T-helper 17 cell (primary cell): ENCODE measurements at places on chromosomes 3 and 15. TPM values are rescaled to one million over a fixed set of nuclear protein-coding genes. Genes with fewer than 3 reads are reported as not detected.
A peak's percentile ranks its signal among the peaks of the same experiment; 100 is the strongest.

The GOLGA8R gene
- 2.2 TPM for total RNA-seq

DNA sequence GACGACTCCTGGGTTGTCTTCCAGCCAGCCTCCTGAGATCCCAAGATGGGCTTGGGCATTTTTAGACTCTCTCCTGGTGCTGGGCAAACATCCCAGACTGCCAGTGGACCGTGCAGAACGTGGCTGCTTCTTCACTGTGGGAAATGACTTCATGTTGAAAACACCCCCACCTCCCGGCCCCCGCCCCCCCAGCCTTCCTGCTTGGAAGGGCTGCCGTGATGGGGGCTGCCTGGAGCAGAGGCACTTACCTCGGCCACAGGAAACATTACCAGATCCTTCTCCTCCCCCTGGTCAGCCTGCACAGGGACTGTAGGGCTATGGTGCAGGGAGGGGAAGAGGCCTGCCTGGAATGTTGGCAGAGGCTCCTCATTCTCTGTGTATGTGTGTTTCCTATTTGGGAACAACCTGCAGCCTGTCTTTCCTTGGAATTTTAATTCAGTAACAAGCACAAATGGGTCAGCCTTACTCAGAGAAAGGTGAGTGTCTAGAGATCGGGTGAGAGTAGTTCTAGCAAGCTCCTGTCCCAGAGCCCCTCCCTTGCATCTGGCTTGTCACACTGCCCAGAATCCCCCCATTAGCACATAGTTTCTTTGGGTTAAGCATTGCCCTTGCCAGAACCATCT, 90.8 kb downstream of the ANP32A start:
- H3K27me3 ChIP-seq = peaks cover 6% of the 10 kb centered on the region
- H3K4me3 ChIP-seq = no peak overlapping the region
- no peaks in the 10 kb centered on the region for H3K36me3 ChIP-seq
- DNase-seq = no peak

- peaks cover 65% of the 10 kb centered on the region for H3K4me1 ChIP-seq
- no peaks in the 10 kb centered on the region for H3K27me3 ChIP-seq
- DNase-seq = no peak
- peak overlapping the region; percentile 84 for H3K4me3 ChIP-seq
- H3K36me3 ChIP-seq = peaks cover 2% of the 10 kb centered on the region
- H3K27ac ChIP-seq = peak overlapping the region; percentile 97
Observed at GRCh38 chr15:55277116-55277564, 12.5 kb downstream of the RAB27A start.

DNA sequence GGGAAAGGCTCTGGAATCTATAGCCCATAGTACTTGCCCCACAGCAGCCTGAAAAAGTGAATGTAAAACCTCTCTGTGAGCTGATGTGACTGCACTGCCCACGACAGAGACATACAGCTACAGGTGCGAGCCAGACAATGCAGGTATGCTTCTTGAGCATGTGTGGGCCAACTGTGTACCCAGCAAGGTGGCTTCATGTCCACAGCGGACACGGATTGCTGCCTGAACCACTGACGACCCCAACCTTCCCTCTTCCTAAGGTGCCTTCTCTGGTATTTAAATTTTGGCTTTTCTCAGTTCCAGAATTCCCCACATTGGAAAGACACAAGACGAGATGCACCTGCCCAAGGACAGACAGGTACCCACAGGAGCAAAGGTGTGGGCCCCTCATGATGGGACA, 65.8 kb downstream of the SCN5A start:
- DNase-seq = no peak
- no peaks in the 10 kb centered on the region for H3K36me3 ChIP-seq
- H3K27me3 ChIP-seq = peaks cover 9% of the 10 kb centered on the region
